ENCODE measurements at places on chromosomes 7 and 10.

DNA sequence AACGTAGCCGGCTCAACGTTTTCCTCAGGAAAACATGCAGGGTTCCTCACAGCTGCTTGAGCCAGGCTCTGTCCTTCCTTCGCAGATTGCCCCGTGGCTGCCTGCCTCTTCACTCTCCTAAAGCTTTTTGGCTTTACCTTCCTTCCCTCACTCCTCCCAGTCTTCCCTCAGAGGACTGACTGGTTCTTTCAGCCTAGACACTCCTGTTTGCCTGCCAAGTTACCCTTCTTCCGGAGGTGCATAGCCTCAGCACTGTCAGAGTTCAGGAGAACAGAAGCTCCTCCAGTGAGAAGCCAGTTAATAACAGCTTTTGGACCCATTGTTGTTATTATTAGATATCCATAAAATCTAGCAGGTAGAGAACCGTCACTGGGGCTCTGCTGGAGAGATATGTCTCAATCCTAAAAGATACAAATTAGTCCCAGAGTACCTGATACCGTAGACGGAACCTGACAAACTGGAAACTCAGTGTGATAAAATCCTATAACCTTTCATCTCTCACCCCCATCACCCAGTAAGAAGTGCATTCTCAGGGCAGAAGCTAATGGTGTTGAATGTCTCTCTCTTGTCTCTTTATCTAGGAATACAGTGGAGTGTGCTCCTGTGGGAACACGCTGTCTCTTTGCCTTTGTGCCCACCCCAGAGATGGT lies 79.6 kb downstream of the SND1 start:
- H3K27me3 ChIP-seq, result no peaks in the 10 kb centered on the region
- H3K4me1 ChIP-seq, result peaks cover 20% of the 10 kb centered on the region
- peaks cover 25% of the 10 kb centered on the region for H3K36me3 ChIP-seq
- H3K4me3 ChIP-seq, result no peak overlapping the region

DNA sequence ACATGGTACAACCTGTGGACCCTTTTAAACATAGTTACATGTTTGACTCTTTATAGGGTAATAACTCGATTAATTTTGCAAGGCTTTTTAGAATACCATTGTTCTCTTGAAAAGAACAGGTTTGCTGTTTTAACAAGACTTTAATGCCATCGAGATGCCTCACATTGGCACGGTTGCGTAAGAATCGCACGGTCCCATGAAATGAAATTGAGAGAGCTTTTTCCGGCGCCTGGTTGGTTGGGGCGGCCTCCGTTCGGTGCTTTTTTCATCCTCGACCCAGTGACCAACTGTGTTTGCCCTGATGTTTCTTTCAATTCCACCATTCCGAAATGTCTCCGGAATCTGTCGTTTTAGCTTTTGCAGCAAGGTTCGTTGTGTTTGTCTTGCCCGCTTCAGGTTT lies 142.4 kb downstream of the CUX1 start:
- no peaks in the 10 kb centered on the region for H3K27me3 ChIP-seq
- no peak overlapping the region for H3K27ac ChIP-seq
- H3K4me1 ChIP-seq, result peaks cover 17% of the 10 kb centered on the region
- DNase-seq, result no peak

DNA sequence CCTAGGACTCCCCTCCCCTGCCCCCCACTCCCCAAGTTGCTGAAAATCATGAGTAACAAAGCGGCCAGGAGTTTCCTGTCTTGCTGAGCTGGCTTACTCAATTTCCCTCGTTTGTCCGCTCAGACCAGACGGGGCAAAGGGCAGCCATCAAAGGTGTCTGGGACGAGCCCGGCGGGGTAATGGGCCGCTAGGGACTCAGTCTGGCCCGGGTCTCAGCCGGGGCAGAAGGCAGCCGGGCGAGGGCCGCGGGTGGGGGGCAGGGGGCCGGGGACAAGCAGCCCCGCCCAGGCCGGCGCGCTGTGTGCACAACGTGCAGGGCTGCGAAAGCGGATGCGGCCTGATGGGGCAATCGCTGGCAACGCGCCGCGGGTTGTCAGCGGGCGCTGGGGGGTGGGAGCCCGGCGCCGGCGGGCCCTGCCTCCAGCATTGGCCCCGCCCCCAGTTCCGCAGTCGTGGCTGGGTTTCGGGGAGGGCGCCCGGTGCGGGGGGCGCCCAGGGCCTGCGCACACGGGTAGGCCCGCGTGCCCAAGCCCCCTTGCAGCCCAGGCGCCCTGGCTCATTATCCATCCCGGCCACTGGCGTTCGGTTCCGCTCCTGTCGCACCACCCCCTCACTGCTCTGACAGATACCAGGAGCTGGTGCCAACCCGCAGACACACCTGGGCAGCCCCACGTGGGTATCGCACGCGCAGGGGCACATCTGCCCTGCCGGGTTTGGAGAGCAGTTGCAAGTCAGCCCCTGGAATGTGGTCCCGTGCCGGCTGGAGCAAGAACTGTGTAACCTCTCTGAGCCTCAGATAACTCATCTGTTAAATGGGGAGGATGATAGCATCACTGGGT lies 35.1 kb downstream of the DNAJB12 start:
- H3K4me1 ChIP-seq, result peaks cover 48% of the 10 kb centered on the region
- peaks cover 3% of the 10 kb centered on the region for H3K27me3 ChIP-seq
- peak; percentile 73 for DNase-seq
- peak overlapping the region; percentile 66 for H3K4me3 ChIP-seq
- peak overlapping the region; percentile 100 for H3K27ac ChIP-seq

DNA sequence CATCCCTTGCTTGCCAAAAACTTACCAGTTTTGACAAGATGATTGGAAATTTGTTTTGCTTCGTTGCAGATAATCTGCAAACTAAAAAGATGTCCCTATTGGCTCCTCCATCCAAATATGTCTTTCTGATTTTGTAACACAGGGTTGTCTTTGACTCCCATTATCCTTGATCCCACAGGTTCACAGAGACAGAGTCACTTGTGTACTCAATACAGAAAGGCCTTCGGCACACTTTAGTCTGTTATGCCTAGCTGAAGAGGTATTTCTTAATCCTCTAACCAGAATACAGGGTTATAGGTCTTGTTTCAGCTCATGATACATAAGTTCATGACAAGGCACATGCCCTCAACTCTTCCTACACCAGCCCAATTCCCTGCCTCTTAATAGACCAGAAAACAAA lies 10.7 kb upstream of the CNNM1 start:
- no peak overlapping the region for H3K4me3 ChIP-seq
- H3K27ac ChIP-seq, result no peak overlapping the region
- DNase-seq, result no peak
- H3K36me3 ChIP-seq, result no peaks in the 10 kb centered on the region

- H3K27me3 ChIP-seq, result peaks cover 1% of the 10 kb centered on the region
- H3K4me3 ChIP-seq, result no peak overlapping the region
- no peaks in the 10 kb centered on the region for H3K4me1 ChIP-seq
- H3K27ac ChIP-seq, result no peak overlapping the region
- no peaks in the 10 kb centered on the region for H3K36me3 ChIP-seq
Measured at GRCh38 chr7:83732305-83732704, 83.4 kb upstream of the SEMA3E start.

DNA sequence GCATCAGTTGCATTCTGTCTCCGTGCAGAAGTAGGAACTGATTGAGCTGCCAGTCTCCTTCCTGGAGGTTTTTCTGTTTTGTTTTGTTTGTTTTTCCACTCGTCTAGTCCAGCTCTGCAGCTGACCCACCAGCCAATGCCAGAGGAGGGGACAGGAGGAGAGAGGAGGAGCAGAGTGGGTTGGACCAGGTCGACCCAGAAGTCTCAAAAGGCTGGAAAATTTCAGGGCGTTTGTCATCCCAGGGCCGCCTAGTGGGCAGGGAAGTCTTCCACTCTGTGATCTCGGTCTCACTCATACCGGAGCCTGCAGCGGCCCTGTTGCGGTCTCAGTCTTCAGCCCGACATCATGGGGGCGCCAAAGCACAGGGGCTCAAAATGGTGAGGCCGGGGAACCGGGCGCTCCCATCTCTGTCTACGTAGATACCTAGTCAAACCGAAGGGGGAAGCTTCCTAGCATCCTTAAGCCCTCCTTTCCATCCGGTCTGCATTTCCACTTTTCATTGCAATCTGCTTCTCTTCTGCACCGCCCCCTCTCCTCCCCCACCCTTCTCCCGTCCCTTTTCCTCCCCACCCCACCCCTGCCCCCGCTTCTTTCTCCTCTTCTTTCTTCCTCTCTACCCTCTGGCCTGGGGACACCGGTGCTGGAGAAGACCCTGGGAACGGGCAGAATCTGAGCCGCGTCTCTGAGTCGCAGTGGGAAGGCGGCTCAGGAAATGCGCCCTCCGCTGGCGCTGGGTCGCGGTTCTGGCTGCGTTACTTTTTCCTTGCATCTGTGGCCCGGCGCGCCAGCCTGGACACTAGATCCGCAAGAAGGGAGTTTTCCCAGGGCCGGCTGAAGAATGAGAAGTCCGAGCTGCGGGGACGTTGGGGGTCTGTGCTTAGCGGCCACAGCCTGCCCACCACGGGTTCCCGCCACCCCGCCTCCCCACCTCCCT lies 16.2 kb upstream of the PAX2 start:
- DNase-seq, result peak; percentile 43
- peaks cover 43% of the 10 kb centered on the region for H3K4me1 ChIP-seq
- peak overlapping the region; percentile 86 for H3K4me3 ChIP-seq
- no peak overlapping the region for H3K27ac ChIP-seq
- H3K36me3 ChIP-seq, result no peaks in the 10 kb centered on the region
- H3K27me3 ChIP-seq, result peaks cover 53% of the 10 kb centered on the region

DNA sequence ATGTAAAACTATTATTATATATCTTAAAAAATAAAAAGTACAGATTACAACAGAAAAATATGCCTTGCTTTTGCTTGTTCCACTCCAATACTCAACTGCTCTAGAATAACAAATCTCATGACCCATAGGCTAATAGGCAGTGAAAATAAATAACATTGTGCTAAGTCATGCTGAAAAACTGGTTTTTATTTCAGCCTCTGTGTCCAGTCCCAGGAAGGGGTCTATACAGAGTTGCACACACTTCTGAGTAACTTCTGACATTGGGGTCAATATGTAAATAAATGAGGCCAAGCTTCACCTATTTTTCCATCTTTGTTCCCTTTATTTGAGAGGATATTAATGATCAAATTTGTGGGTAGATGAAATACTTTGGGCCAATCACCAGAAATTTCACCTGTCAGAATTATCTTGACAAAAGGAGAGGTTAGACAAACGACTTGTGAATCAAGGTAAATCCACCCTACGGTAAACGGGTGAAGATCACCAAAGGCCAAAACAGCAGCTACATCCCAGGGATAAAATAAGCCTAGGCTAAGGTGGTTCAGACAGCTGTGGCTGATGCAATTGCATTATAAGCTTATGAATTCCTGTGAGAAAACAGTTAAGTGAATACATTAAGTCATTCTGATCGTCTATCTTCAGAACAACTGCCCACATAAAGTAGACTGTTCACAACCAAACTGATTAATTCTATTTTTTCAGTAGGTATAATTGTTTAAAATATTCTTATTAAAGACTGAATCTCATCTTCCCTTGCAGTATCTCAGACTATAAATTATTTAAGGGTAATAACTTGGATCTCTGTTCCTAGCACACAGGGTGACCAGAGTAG lies 87.5 kb downstream of the UBE2H start:
- peaks cover 73% of the 10 kb centered on the region for H3K4me1 ChIP-seq
- H3K27me3 ChIP-seq, result peaks cover 4% of the 10 kb centered on the region
- H3K4me3 ChIP-seq, result no peak overlapping the region
- H3K36me3 ChIP-seq, result peaks cover 32% of the 10 kb centered on the region
- DNase-seq, result no peak
- peak overlapping the region; percentile 83 for H3K27ac ChIP-seq

DNA sequence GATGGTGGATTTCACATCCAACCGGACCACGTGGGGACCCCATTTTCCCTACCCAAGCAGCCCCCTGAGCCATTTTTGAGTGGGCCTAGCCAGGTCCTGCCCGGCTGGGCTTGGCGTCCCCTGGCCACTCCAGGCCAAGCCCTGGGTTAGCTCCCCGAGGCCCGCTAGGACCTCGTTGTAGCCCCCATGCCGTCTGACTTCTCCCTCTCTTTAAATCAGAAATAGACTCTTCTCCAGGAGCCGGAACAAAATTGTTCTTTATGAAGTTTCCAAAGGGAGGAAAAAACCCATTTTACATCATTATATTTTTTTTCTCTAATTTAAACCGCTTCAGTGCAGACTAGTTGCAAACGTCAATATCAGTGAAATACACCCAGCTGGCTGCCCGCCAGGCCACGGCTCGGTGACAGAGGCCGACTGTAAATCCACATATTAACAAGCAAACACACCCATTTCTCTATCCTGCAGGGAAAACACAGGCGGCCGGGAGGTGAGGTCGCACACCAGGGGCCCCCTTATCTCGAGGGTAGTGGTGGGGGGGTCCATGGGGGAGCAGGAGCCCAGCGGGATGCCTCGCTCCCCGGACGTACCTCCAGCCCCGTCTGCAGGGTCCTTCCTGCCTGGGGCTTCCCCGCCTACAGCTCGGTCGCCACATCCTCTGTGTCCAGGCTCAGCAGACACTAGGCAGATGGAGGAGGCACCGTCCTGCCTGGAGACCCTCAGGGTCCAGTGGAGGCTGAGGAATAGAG lies 72.7 kb downstream of the ELFN1 start:
- no peak for DNase-seq
- no peaks in the 10 kb centered on the region for H3K36me3 ChIP-seq
- peaks cover 3% of the 10 kb centered on the region for H3K27me3 ChIP-seq
- no peak overlapping the region for H3K27ac ChIP-seq

- H3K36me3 ChIP-seq, result peaks cover 10% of the 10 kb centered on the region
- peaks cover 59% of the 10 kb centered on the region for H3K4me1 ChIP-seq
- DNase-seq, result peak; percentile 5
- H3K27me3 ChIP-seq, result peaks cover 3% of the 10 kb centered on the region
Measured at GRCh38 chr7:42096681-42097561, 140.1 kb downstream of the GLI3 start.

DNA sequence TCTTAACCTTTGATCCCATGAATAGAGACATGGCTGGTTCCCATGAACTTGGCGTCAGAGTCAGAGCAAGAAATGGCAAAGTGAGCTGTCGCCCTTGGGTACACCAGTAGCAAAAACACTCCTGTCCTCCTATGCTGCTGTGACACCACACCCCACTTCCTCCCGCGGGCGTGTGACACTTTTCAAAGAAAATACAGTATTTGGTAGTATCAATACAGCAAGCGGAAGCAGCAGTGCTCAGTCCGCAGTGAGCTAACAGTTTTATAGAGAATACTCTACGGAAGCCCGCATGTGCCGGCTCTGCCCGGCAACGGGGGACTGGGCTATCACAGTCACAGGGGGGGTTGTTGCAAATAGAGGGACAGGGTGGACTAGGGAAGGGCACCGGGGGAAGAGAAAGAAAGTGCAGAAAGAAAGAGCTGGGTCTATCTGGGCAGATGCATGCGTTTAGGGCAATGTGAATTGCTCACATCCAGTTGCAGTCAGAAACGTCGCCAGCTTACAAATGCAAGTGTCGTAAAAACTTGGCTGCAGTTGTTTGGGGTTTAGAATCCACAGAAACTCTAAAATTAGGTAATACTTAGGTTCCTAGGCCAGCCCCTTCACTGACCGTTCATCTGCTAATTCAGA lies 49.8 kb downstream of the PRKCQ start:
- H3K4me3 ChIP-seq, result no peak overlapping the region
- no peaks in the 10 kb centered on the region for H3K36me3 ChIP-seq
- DNase-seq, result no peak
- peaks cover 13% of the 10 kb centered on the region for H3K27me3 ChIP-seq

- peaks cover 66% of the 10 kb centered on the region for H3K27me3 ChIP-seq
- no peaks in the 10 kb centered on the region for H3K36me3 ChIP-seq
- peaks cover 6% of the 10 kb centered on the region for H3K4me1 ChIP-seq
- no peak for DNase-seq
Measured at GRCh38 chr7:151813997-151814396, 62.9 kb downstream of the PRKAG2 start.

- H3K4me1 ChIP-seq, result no peaks in the 10 kb centered on the region
- no peaks in the 10 kb centered on the region for H3K36me3 ChIP-seq
- no peaks in the 10 kb centered on the region for H3K27me3 ChIP-seq
- no peak overlapping the region for H3K4me3 ChIP-seq
Measured at GRCh38 chr7:10128748-10129147, 844.9 kb upstream of the PHF14 start.

Measured in HFFc6 (cell line).